WERI-Rb-1 (cell line): ENCODE measurements at places on chromosomes 3 and 15.

GRCh38 chr15:37253877-37254276, 153.5 kb upstream of the MEIS2 start:
- no peak for DNase-seq

- no peak for DNase-seq
Observed at GRCh38 chr3:60036803-60037202, 987.0 kb upstream of the CFAP20DC start.

DNA sequence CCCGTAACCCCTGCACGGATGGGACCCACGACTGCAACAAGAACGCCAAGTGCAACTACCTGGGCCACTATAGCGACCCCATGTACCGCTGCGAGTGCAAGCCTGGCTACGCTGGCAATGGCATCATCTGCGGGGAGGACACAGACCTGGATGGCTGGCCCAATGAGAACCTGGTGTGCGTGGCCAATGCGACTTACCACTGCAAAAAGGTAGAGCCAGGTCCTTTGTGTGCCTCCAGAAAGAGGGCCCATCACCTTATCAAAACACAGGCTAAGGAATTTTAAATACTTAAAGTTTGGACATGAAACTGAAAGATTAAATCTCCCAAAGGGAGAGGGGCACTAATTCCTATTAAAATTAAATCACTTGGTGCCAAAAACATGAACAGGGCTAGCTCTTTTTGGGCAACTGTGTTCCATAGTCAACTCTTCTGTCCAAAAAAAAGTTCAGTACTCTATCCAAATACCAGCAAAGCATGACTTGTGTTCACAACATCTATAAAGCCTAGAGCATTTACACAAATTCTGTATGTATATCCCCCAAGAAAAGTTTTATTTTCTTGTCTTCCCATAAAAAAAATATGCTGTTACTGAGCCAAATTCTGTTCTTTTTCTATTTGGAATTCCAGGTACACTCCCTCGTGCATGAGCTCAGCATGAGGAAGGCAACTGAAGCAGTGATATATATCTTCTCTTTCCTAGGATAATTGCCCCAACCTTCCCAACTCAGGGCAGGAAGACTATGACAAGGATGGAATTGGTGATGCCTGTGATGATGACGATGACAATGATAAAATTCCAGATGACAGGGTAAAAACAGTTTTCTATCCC, 9.2 kb downstream of the THBS1 start:
- no peak for DNase-seq

- no peak for DNase-seq
Observed at GRCh38 chr3:95028688-95029087, 965.8 kb downstream of the NSUN3 start.

- DNase-seq = no peak
Observed at GRCh38 chr15:24861014-24861690, 93.6 kb upstream of the SNRPN start.

DNA sequence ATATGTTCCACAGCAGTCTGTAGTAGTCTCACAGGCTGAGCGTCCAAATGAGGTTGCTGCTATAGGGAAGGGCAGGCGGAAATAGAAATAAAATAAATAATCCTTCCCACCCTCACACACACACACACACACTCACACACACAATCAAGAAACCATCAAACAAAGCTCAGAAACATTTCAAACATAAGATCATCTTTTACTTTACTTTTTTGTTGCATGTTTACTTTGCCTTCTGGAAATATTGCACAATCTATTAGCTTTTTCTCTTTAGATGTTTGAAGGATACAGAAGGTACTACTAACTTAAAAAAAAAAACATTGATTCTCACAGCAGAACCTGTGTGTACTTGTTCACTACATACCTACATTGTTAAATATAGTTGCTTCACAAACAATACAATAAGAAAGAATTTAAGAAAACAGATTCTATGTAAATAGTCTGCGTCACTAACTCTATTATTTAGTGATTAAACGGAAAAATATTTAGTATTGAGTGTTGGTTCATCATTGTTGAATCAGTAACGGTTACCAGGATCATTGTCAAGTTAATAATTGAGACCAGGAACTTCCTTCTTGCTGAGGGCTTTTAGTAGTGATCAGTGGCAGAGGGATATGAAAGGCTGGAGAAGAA, 20.5 kb downstream of the ALCAM start:
- DNase-seq = no peak

DNA sequence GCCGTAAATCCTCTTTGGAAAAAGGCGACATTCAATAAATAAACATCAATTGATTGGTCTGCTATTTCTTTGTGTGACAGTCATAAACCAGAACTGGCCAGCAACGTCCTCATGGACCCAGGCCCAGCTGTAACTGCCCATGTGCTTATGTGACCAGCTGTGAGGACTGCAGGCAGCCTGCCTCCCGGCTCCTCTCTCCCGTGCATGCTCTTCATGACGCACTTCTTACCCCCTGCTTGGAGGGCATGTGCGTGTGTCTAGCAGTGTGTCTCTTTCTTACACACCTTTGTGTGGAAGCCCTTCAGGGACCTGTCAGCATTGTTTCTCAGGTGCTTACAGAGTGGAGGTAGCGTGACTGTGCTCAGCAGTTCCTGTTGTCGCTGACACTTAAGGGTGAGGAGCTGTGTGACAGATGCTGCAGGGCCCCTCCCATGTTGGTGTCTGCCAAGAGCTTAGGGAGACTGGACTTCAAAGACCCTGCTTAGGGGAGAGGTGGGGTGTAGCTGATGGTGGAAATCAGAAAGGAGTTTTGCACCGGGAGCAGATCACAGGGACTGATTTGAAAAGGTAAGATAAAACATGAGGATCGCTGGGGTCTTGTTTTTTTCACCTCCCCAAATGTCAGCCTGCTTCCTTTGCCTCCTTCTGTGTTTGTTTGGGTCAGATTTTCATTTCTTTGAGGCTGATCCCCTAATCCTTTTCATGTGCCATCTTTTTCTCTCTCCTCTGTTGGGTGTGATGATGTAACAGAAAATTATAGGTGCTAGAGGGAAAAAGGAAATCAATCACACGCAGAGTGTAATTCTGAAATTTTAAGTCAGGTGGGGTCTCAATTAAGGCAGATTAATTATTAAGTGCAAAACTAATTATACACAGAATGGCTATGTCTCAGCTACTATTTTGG, 2.1 kb downstream of the PODXL2 start:
- peak; percentile 85 for DNase-seq

GRCh38 chr15:100866386-100867330, 13.0 kb upstream of the ALDH1A3 start:
- no peak for DNase-seq

DNA sequence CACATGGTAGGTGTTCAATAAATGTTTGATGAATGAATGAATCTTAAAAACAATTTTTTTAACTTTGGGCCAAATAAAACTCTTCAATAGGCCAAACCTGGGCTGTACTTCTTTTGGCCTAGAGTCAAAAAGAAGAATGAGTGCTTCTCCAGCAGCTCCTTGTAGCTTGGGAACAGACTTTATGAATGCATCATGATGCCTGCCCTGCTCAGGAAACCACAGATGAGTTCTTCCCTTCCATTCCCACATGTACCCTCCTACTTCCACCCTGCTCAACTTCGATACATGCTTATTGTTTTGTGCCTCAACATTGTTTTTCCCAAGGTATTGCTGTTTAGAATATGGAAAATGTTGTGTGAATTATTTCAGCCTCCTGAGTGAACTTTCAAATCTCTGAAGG, 87.0 kb downstream of the FILIP1L start:
- DNase-seq = no peak

DNA sequence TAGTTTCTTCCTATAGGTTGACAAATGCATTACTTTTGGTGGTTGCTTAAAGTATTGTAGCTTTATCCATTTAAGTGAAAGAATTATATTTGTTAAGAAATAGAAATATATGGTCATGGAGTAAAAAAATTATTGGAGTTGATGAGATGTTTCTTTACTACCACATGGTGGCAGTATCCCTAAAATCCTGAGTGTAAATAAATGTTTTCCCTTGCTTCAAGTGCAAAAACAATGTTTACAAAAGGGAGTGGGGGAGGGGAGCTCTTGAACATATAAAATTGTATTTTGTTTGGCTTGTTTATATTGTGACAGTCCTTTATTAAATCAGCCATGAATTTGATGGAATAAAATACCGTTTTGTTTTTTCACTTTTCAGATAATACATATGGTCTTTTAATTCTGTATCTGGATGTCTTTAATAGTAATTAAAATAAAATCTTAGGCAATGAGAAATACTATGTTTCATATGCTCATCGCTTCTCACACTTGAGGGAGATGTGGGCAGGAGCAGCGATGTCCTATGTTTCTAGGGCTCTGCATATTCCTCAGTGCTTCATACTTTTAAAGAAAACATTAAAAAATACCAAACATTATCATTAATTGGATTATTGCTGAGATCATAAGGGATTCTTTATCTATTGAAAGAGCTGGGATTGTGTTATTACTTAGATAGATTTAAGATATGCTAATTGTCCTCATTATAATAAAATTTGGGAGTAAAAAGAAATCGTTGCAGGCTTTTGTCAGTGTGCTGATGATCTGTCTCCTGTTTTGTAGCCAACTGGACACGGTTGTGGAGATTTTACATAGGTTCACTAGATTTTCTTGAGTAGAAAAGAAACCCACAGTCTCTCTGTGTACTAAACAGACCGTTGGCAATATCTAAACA, 349.7 kb downstream of the TUSC7 start:
- DNase-seq = no peak

DNA sequence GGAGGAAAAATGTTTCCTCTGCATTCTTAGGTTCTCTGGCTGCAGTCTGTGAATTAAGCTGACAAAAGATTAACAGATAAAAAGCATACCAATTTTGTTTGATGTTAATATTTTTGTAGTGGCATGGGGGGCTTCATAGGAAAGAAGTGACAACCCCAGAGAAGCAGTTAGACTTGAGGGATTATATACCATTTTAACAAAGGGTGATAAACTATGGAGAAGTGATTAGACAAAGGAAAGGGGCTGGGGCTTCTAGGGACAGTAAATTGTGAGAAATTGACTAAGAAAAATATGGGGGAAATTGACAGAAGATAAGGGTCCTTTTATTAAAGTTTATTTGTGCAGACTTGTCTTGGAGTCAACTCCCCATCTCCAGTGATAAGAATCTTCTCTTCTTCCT, 55.7 kb upstream of the NR2E3 start:
- DNase-seq = no peak

DNA sequence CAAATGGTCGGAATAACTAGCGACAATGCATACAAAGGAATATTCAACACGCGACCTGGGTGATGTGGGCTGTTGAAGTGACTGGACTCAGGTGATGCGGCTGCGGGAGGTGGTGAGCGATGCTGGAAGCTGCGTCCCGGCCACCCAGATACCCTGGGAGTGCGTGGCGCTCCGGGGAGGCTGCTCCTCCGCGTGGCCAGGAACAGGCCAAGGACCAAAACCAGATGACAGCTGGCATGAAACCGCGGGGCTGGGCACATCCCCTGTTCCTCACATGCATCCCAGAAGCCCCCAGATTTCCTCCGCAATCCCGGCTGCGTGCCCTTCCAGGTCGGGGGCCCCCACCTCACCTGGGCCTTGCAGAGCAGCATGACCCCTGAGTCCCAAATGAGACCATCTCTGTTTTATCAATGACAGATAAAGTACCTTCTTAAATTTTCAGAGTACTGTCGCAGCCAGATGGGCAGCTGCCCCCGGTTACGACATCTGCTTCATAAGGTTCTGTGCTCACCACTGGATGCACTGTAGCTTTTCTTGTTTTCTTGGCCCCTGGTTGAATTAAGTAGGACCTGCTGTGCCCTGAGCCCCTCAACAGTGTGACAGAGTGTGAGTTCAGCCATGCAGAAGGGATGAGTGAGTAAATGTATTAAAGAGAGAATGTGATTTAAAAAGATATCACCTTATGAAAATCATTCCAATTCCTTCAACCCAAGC, 278.2 kb downstream of the GABRG3 start:
- no peak for DNase-seq

DNA sequence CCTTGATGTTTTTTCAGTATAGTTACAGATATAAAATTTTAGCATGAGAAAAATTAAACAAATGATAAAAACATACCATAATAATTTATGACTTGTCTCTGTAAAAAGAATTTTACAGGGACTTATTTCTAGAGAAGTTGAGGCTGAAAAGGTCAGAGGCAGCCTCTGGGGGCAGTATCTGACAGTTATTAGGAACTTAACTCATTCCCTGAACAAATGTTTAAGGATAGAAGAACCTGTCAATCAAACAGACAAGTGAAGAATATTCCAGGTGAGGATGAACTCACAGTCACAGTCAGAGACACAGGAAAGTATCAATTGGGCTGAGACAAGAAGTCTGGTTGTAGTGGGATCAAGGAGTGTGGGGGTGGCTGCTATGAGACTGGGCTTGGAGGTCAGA, 7.3 kb downstream of the MYLK start:
- no peak for DNase-seq

GRCh38 chr3:54125300-54125699, 2.9 kb downstream of the CACNA2D3 start:
- DNase-seq = no peak

DNA sequence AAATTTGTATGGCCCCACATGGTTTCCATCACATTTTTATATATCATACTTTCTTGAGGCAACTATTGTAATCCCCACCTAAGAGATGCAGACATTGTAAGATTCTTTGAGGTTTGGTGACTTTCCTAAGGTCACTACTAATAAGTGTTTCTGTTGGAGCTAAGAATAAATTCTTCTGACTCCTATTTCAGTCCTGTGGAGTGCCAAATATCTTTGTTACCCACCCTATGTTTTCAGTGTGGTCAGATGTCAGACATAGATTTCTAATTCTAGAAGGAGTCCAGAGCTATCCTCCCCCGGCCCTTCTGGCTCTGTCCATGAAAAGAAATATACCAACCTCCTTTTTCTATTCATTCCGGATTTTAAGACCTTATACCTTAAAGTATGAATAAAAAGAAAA, 46.2 kb upstream of the FILIP1L start:
- no peak for DNase-seq
